ENCODE measurements at places on chromosomes 7 and 10. TPM values are rescaled to one million over a fixed set of nuclear protein-coding genes. Genes with fewer than 3 reads are reported as not detected.

- DNase-seq = no peak
- no peak overlapping the region for H3K4me3 ChIP-seq
- H3K27me3 ChIP-seq = no peaks in the 10 kb centered on the region
- no peaks in the 10 kb centered on the region for H3K4me1 ChIP-seq
- no peaks in the 10 kb centered on the region for H3K36me3 ChIP-seq
Measured at GRCh38 chr7:101140746-101141382, 13.4 kb upstream of the AP1S1 start.

DNA sequence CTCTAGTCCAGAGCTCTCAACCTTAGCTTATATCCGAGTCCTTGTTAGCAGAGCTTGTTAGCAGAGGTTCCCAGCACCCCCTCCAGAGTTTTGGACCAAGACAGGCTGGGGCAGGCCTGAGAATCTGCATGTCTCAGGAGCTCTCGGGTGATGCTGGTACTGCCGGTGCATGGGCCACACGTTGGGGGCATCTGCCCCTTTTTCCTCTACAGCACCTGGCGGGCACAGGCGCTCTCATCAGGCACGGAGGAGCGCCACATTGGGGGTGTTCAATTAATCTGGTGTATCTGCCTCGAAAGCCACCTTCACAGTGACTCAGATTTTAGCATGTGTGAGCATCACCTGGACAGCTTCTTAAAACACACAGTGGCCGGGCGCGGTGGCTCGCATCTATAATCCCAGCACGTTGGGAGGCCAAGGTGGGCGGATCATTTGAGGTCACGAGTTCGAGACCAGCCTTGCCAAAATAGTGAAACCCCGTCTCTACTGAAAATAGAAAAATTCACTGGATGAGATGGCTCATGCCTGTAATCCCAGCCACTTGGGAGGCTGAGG lies 117.7 kb downstream of the ELFN1 start:
- H3K4me1 ChIP-seq = no peaks in the 10 kb centered on the region
- DNase-seq = no peak
- no peaks in the 10 kb centered on the region for H3K36me3 ChIP-seq
- no peak overlapping the region for H3K27ac ChIP-seq
- H3K4me3 ChIP-seq = no peak overlapping the region
- no peaks in the 10 kb centered on the region for H3K27me3 ChIP-seq

DNA sequence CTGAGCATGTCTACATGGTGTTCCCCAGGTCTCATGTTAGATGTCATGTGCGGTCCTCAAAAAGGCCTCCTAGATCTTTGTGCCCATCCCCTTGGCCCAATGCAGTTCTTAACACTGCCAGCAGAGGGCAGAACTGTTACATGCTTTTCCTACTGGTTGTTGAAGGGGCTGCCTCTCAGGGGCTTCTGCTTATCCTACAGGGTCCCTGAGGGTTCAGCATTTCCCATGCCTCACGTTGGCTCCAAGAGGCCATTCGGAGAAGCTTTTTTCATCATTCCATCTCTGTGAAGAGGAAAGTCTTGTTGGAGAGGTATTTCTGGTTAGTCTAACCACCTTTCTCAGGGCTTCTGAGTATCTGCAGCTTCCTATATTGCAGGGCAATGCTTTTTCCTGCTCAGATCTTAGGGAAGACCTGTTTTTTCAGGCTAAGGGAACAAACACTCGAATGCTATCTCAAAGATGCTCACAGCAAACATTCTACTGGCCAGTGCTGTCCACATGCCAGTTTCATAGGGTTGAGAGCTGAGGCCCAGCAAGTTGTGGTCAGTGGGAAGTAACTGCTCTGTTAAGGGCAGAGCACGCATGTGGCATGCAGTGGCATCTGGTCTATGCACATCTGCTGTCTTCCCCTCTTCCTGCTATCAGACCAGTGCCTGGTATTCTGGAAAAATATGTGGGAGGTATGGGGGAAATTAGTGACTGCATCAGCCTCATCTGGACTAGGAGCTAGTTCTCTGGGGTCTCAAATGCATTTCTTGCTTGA lies 31.5 kb downstream of the MBL2 start:
- H3K36me3 ChIP-seq = no peaks in the 10 kb centered on the region
- H3K27ac ChIP-seq = no peak overlapping the region
- H3K4me3 ChIP-seq = no peak overlapping the region
- H3K27me3 ChIP-seq = no peaks in the 10 kb centered on the region
- DNase-seq = peak; percentile 65

GRCh38 chr10:46218921-46219320 lies 67.9 kb upstream of the ANTXRL start:
- no peaks in the 10 kb centered on the region for H3K4me1 ChIP-seq
- no peak for DNase-seq
- no peaks in the 10 kb centered on the region for H3K36me3 ChIP-seq
- H3K27me3 ChIP-seq = no peaks in the 10 kb centered on the region
- H3K4me3 ChIP-seq = no peak overlapping the region

GRCh38 chr7:44142028-44142427 lies 896 bp upstream of the MYL7 start:
- peaks cover 46% of the 10 kb centered on the region for H3K27me3 ChIP-seq
- H3K4me3 ChIP-seq = no peak overlapping the region
- H3K4me1 ChIP-seq = peaks cover 7% of the 10 kb centered on the region
- no peak overlapping the region for H3K27ac ChIP-seq
- H3K36me3 ChIP-seq = no peaks in the 10 kb centered on the region
- no peak for DNase-seq

GRCh38 chr10:132178046-132178445 lies 8.7 kb upstream of the DPYSL4 start:
- peaks cover 17% of the 10 kb centered on the region for H3K4me1 ChIP-seq
- no peak for DNase-seq
- H3K27ac ChIP-seq = no peak overlapping the region
- peaks cover 65% of the 10 kb centered on the region for H3K27me3 ChIP-seq
- H3K36me3 ChIP-seq = no peaks in the 10 kb centered on the region

GRCh38 chr7:46927131-46927810 lies 654.6 kb downstream of the TNS3 start:
- no peaks in the 10 kb centered on the region for H3K4me1 ChIP-seq
- no peaks in the 10 kb centered on the region for H3K27me3 ChIP-seq
- no peak overlapping the region for H3K4me3 ChIP-seq

DNA sequence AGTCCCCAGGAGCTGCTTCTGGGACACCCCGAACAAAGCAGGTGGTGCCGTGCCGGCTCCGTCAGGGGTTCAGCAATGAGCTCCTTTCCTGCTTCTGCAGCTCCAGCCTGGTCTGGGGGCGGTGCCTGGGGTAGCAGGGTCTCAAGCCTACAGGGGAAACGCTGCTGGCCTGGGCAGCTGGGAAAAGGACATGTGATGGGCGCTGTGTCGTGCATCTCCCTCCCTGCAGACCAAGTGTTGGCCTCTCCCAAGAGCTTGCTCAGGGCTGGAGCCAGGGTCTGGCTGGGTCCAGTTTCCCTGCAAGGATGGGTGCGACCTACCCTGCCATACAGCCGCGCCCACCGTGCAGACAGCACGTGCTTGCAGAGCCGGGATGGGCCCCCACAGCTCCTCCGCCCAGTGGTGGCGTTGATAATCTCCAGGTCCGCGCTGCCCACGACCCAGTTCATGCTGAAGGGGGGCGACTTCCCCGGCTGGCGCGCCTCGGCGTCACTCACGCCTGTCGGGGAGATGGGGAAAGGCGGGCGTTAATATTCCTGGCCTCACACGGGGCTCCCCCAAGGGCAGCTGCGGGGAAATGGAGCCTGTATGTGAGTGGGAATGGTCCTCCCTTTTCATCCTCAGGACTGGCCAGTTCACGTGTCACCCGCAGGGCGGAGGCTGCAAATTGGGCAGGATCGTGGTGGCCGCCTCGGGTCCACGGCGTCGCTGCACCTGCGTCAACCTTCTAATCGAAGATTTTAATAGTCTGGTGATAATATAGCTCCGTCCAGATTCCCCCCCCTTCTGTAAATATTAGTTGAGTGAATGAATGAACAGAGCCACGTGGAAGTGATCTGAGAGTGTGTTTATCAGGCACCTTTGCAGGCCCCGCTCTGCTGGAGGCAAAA lies 128.6 kb downstream of the WDR37 start:
- no peak overlapping the region for H3K27ac ChIP-seq
- no peak overlapping the region for H3K4me3 ChIP-seq
- no peaks in the 10 kb centered on the region for H3K27me3 ChIP-seq
- DNase-seq = no peak
- H3K36me3 ChIP-seq = no peaks in the 10 kb centered on the region

DNA sequence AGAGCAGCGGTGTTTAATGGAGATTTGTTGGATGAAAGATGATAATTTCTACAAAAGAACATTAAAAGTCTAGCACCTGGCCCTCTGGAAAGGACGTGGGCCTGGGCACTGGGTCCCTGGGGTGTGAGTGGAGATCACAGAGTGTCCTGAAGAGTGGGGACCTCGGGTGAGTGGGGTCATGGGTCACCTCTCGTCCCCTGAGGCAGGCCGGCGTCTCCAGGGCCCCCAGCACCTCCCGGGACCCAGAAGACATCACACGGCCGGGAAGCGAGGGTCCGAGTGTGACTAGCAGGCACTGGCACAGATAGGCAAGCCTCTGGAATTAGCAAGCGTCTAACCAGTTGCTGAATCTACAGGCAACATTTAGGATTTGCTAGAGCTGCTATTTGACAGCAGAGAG lies 257.2 kb downstream of the MAD1L1 start:
- no peak for DNase-seq
- no peaks in the 10 kb centered on the region for H3K36me3 ChIP-seq
- H3K4me3 ChIP-seq = no peak overlapping the region
- no peaks in the 10 kb centered on the region for H3K27me3 ChIP-seq

GRCh38 chr10:6083523-6084475 lies 5.0 kb upstream of the RBM17 start:
- no peaks in the 10 kb centered on the region for H3K4me1 ChIP-seq
- no peak for DNase-seq
- no peak overlapping the region for H3K4me3 ChIP-seq
- H3K36me3 ChIP-seq = no peaks in the 10 kb centered on the region

- H3K4me1 ChIP-seq = peaks cover 26% of the 10 kb centered on the region
- H3K36me3 ChIP-seq = no peaks in the 10 kb centered on the region
- H3K4me3 ChIP-seq = peak overlapping the region; percentile 40
- H3K27me3 ChIP-seq = peaks cover 7% of the 10 kb centered on the region
Measured at GRCh38 chr10:33772370-33773252, 438.1 kb upstream of the NRP1 start.

DNA sequence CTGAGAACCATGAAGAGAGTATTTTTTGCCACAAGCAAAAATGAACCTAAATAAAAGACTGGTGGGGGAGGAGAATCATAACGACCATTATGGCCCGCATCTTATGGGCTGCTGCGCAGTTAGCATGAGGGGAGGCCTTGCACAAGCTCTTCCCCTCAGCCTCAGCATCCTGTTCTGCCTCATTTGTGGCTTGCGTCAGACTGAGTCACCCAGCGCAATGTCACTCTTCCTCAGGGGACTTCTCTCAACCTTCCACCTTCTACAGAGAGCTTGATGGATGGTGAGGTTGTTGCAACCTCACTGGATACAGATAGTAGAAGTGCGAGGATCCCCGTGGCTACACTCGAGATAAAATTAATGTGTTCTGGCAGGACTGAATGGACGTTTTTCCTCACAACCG lies 16.8 kb upstream of the GPR15LG start:
- H3K27me3 ChIP-seq = no peaks in the 10 kb centered on the region
- H3K4me3 ChIP-seq = no peak overlapping the region
- no peak for DNase-seq
- no peaks in the 10 kb centered on the region for H3K4me1 ChIP-seq

DNA sequence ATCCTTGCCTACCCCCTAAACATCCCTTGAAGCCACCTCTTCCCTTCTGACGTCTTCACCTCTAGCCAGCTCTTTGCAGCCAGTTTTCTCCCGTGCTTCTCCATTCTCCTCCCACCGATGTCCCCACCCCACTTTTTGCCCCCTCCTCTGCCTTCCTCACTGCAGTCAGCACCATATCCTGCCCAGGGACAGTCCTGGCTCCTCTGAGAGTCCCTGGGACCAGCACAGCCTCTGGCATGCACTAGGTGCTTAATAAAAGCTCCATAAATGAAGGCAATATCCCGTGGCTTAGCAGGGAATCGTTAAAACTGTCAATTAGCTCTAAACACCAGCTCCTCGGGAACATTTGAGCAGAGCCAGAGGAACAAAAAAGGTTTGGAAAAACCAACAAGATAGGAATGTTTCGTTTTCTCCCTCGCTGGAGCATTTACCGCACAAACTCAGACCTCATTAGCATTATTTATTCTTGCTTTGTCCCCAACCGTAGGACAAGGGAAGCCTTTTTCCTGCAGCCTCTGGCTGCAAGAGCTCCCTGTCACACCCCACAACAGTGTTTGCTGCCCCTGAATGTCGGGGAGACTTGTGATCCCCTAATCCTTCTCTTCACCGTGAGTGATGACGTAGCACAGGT lies 16.1 kb downstream of the MYL10 start:
- H3K4me1 ChIP-seq = peaks cover 5% of the 10 kb centered on the region
- H3K27ac ChIP-seq = no peak overlapping the region
- no peaks in the 10 kb centered on the region for H3K27me3 ChIP-seq
- H3K4me3 ChIP-seq = no peak overlapping the region

GRCh38 chr7:55073976-55074528 lies 55.2 kb downstream of the EGFR start:
- H3K27ac ChIP-seq = no peak overlapping the region
- DNase-seq = no peak
- H3K4me3 ChIP-seq = no peak overlapping the region
- H3K4me1 ChIP-seq = peaks cover 4% of the 10 kb centered on the region
- H3K36me3 ChIP-seq = no peaks in the 10 kb centered on the region

DNA sequence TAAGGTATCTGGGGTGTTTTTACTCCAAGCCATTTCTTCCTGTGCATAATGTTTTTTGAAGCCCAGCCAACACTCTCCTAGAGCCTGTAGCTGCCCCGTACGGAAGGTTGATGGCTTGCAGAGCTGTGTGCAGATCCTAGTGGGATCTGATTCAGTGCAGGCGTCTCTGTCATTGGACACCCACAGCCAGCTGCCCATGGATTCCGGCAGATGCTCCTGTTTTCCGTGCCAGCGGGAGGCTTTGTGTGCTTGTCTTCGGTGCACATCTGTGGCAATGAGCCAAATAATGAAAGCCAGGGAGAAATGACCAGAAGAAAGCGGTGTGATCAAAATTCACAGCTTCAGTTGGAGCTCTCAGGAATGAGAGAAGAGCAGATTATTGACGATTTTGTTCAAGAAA lies 426.4 kb downstream of the TYW1 start:
- no peaks in the 10 kb centered on the region for H3K36me3 ChIP-seq
- no peaks in the 10 kb centered on the region for H3K4me1 ChIP-seq
- H3K27ac ChIP-seq = no peak overlapping the region
- no peak overlapping the region for H3K4me3 ChIP-seq
- H3K27me3 ChIP-seq = no peaks in the 10 kb centered on the region

DNA sequence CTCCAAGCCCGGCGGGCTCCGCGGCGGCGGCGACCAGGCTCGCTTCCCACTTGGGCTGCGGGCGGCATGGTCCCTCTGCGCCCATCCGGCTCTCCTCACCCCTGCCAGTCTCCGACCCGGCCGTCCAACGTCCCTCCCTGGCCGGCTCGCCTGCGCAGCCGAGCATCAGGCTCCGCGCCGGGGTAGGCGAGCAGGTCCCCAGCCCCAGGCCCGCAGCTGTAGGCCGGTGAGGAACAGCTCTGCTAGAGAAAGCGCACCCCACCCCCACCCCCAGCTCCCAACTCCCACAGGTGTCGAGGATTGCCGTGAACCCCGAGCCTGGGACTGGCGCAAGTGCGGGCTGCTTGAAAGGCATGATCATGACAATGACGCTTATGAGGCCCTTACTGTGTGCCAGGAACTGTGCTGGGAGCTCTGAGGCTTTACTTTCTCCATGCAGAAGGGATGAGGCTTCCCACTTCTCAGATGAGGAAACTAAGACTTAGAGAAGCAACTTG lies 20.8 kb upstream of the PAX2 start:
- H3K36me3 ChIP-seq = no peaks in the 10 kb centered on the region
- no peak for DNase-seq
- H3K27ac ChIP-seq = no peak overlapping the region
- H3K4me3 ChIP-seq = peak overlapping the region; percentile 31
- no peaks in the 10 kb centered on the region for H3K4me1 ChIP-seq

Gene SPDYE18
- total RNA-seq = not detected

Gene CAMK2B
- total RNA-seq = 0.31 TPM

Gene COBL
- 6.3 TPM for total RNA-seq

Gene MUC3A
- 0.80 TPM for total RNA-seq

Gene ARHGEF5
- total RNA-seq = 3.7 TPM

Data from neural progenitor cell (in vitro differentiated cells).